ENCODE measurements at places on chromosomes 7 and 10. TPM values are rescaled to one million over a fixed set of nuclear protein-coding genes. Genes with fewer than 3 reads are reported as not detected.

GNAT3 gene
- polyA plus RNA-seq: not detected

NANOS1 gene
- 1.4 TPM for polyA plus RNA-seq

RASSF4 gene
- 11.1 TPM for polyA plus RNA-seq

SLC12A9 gene
- polyA plus RNA-seq: 3.3 TPM

PLXDC2 gene
- 2.3 TPM for polyA plus RNA-seq

POM121L12 gene
- polyA plus RNA-seq: not detected

OPN4 gene
- 0.23 TPM for polyA plus RNA-seq

CASP2 gene
- 2.0 TPM for polyA plus RNA-seq

CDH23 gene
- polyA plus RNA-seq: 1.2 TPM

SERPINE1 gene
- 269 TPM for polyA plus RNA-seq

LDB3 gene
- polyA plus RNA-seq: 518 TPM

SPDYE2B gene
- polyA plus RNA-seq: not detected

MSMB gene
- not detected for polyA plus RNA-seq

CPEB3 gene
- 3.2 TPM for polyA plus RNA-seq
